LNCaP clone FGC (cell line): ENCODE measurements at places on chromosomes 6 and 20.
A peak's percentile ranks its signal among the peaks of the same experiment; 100 is the strongest.

DNA sequence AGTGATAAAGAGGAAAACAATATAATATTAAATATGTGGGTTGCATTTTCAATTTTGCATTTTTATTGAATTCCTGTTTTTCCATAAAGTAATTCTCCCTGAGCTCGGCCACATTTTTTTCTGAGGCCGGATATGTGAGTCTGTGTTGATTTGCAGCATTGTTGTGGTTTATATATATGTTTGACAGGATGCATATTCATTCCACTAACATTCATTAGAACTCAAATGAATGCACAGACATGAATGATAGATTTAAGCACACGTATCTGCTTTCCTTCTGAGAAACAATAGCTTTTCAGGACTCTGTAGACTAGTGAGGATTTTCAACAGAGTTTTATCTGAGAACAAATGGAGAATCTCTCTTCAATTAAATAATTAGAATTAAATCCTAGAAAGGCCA is 10.6 kb upstream of the EXOC2 start:
- DNase-seq: no peak

GRCh38 chr20:33394718-33395117 is 6.6 kb downstream of the CDK5RAP1 start:
- no peak for DNase-seq

GRCh38 chr20:44495257-44495656 is 19.6 kb downstream of the TTPAL start:
- DNase-seq: no peak

- no peak for DNase-seq
Observed at GRCh38 chr6:15901141-15902115, 227.5 kb upstream of the MYLIP start.

- DNase-seq: no peak
Observed at GRCh38 chr6:31979238-31979898, 2.5 kb upstream of the C4A start.

DNA sequence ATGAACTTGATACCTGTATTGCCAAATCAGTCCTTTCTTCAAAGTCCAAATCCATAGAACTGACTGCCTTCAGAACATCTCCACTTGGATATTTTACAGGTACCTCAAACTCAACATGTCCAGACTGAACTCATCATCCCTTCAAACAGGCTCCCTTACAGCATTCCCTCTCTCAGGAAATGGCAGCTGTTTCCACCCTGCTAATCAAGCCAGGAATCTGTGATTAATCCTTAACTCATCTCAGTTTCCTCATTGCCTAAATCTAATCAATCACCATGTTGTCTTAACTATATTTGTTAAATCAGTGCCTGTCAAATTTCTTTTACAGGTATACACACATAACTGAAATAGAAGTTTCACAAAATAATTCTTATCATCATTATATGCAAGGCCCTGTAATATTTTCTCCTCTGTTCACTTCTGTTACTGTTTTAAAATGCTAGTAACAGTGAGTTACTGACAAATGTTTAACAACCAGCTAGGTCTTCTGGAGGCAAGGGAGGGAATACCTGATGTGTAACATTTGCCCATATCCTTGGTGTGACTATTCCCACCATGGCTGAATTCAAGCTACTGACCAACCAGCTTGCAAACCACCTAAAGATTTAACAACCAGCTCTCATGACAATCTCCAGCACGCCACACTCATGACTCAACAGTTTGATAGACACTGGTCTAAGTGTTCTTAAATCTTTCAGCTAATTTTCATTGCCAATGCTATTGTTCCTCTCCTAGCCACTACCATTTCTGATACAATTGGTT is 124.9 kb downstream of the ADAT2 start:
- no peak for DNase-seq

GRCh38 chr20:51310216-51310615 is 232.3 kb downstream of the NFATC2 start:
- DNase-seq: no peak

- DNase-seq: no peak
Observed at GRCh38 chr6:129679758-129680157, 30.2 kb downstream of the ARHGAP18 start.

DNA sequence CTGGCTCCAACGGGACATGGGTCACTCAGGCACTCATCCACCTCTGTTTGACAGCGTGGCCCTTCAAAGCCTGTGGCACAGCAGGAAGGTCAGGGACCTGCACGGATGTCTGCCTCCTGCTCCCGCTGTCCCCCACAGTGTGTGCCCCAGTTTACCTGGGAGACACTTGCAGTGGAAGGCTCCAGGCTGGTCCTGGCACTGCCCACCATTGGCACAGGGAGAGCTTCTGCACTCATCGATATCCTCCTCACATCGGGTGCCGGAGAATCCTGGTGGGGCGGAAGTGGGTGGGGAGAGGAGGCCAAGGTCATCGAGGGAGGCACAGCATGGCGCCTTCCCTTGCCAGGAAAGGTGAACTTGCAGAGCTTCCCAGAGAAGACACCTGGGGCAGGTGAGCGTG is 6.9 kb downstream of the NOTCH4 start:
- DNase-seq: no peak

DNA sequence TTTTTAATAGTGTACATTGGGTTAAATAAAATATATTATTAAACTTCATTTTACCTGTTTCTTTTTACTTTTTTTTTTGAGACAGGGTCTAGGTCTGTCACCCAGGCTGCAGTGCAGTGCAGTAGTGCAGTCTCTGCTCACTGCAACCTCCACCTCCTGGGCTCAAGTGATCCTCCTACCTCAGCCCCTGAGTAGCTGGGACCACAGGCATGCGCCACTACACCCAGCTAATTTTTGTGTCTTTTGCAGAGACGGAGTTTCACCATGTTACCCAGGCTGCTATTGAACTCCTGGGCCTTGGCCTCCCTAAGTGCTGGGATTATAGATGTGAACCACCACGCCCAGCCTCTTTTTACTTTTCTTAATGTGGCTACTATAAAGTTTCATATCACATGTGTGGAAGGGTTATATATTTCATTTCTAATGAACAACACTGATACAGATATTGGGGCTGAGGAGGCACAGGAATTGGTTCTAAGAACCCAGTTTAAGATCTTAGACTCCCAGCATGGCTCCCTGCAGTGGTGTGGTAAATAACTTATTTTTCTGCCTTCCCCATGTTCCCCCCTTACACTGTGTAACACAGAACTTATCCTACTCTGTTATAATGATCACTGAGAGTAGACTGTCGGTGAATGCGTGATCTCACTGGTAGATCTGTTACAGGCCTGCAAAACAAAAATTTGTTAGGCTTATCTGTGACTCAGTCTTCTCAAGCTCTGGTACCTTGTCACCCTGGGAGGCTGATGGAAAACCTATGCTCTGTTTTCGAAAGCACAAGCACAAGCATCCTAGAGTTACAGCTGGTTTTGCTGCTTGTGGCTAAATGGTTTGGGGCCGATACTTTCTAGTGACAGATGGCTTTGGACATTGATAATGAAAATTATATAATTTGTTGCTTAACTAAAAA is 5.8 kb upstream of the ATXN1 start:
- no peak for DNase-seq

DNA sequence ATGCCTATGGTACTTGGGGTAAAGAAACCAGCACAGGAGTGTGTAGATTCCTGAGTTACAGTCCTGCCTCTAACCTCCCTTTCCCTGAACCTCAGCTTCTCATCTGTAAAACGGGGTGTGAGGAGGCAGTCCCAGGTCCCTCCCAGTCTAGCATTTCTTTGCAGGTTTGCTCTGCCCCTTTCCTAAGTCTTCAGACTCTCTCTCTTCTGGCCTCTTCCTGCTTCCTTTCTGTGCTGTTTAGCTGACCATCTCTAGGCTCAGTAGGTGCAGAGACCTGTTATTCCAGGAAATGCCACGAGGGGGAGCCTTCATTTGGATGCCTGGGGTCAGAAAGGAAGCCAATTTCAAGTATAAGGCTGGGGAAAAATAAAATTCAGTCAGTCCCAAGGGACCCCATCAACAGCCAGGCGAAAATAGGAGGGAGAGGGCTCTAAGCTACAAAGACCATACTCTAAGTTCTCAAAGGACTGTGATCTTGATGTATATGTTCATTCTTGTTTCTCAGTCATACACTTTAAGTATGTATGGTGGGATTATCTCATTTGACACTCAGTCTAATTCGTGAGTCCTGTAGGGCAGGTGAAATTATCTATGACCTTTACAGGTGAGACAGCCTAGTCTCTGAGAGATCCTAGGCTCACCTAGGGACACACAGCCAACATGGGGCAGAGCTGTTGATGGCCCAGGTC is 89.1 kb downstream of the NCR2 start:
- DNase-seq: peak; percentile 18

GRCh38 chr20:57108742-57109570 is 157.5 kb downstream of the BMP7 start:
- DNase-seq: no peak

- DNase-seq: no peak
Observed at GRCh38 chr20:43583982-43584432, 6.7 kb upstream of the IFT52 start.

DNA sequence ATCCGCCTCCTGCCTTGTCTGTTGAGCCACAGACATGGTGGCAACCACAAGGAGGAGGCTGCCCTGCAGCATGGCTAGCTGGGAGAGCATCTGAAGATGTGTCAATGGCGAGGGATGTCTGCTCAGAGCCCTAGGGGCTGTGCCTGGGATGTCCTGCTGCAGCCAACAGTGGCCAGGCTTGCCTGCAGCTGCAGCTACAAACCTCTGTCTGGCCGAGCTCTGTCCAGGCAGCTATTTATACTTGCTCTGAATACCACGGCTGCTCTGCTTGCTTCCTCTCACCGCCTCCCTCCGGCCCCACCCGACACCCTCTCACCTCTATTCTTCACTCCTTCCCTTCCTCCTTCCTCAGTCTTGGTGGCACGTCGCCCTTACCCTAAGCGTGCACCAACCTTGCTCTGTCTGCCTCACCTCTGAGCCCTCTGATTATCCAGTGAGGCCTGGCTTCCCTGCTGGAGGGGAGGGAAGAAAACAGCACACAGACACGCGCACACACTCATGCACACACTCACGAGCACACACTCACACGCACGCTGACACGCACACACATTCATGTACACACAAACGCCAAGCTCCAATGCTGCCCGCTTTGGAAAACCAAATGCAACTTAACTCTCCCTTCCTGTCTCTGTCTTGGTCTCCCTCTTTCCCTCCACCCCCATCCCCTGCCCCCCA is at the start of gene ANGPT4:
ANGPT4 (minus strand) TSS at position 210 of the 675 bp plus-strand sequence; CDS start at position 90, 120 bp downstream.
- DNase-seq: no peak

DNA sequence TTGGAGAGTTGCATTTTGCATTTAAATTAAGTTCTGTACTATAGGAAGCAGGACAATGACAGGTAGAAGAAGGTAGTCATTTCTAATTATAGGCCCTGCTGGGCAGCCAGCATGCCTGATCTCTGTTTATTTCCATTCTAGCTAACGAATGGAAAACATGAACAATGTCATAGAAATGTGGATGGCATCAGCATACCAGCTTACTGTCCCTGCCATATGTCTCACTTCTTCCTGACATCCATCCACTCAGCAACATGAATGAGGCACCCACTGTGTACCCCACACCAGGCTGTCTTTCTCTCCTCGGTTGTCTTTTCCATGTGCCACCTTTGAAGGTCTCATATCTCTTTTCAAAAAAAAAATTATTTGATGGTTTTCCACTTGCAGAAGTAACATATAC is 11.1 kb downstream of the ADTRP start:
- DNase-seq: no peak
